ENCODE measurements at places on chromosomes 5 and 9. TPM values are rescaled to one million over a fixed set of nuclear protein-coding genes. Genes with fewer than 3 reads are reported as not detected.

ACTBL2 gene
- 3.3 TPM for total RNA-seq

MACROH2A1 gene
- 159 TPM for total RNA-seq

PRRC1 gene
- 81.9 TPM for total RNA-seq

ECPAS gene
- total RNA-seq: 117 TPM

EGFLAM gene
- total RNA-seq: 10.1 TPM

CCDC152 gene
- 0.72 TPM for total RNA-seq

LCN12 gene
- not detected for total RNA-seq

ANKRD34B gene
- not detected for total RNA-seq

C9 gene
- 0.44 TPM for total RNA-seq

SLC45A2 gene
- total RNA-seq: not detected

MRNIP gene
- total RNA-seq: 6.6 TPM

STOML2 gene
- total RNA-seq: 232 TPM

PCDHGB5 gene
- 27.4 TPM for total RNA-seq

LCP2 gene
- not detected for total RNA-seq

PCAT7 gene
- total RNA-seq: 0.66 TPM

C5 gene
- total RNA-seq: 2.4 TPM

OSMR gene
- 145 TPM for total RNA-seq

RGMB gene
- 36.1 TPM for total RNA-seq

FREM1 gene
- 0.72 TPM for total RNA-seq

SETX gene
- total RNA-seq: 125 TPM

PSD2 gene
- total RNA-seq: under 0.01 TPM

GFI1B gene
- total RNA-seq: not detected

UBTD2 gene
- 30.1 TPM for total RNA-seq

ZNF484 gene
- total RNA-seq: 6.1 TPM

CSF1R gene
- 1.1 TPM for total RNA-seq

PCDHGB2 gene
- total RNA-seq: 2.2 TPM

EIF4E1B gene
- not detected for total RNA-seq

FBN2 gene
- 431 TPM for total RNA-seq

UHRF2 gene
- 36.1 TPM for total RNA-seq

PCDHGA3 gene
- 5.5 TPM for total RNA-seq

CLK4 gene
- 27.5 TPM for total RNA-seq

PCDHB10 gene
- total RNA-seq: 0.43 TPM

DOCK8 gene
- not detected for total RNA-seq

ALDOB gene
- not detected for total RNA-seq

TSSK1B gene
- 0.57 TPM for total RNA-seq

PRR16 gene
- 13.2 TPM for total RNA-seq

GARIN3 gene
- not detected for total RNA-seq

FGF10 gene
- total RNA-seq: not detected

CAST gene
- total RNA-seq: 239 TPM

SLC34A3 gene
- total RNA-seq: not detected

BTNL8 gene
- not detected for total RNA-seq

PCDHGB7 gene
- total RNA-seq: 7.6 TPM

KCNT1 gene
- not detected for total RNA-seq

FAM193B gene
- total RNA-seq: 27.6 TPM

ZDHHC11B gene
- total RNA-seq: 0.22 TPM

C9orf153 gene
- total RNA-seq: under 0.01 TPM

SCGB3A1 gene
- not detected for total RNA-seq

SLC6A19 gene
- not detected for total RNA-seq

Measured in placental pericyte (primary cell).